ENCODE measurements at places on chromosomes 13 and 19. TPM values are rescaled to one million over a fixed set of nuclear protein-coding genes. Genes with fewer than 3 reads are reported as not detected.

The TMEM221 gene
- not detected for total RNA-seq

The PALM gene
- total RNA-seq = not detected

The ISOC2 gene
- total RNA-seq = 33.7 TPM

The COL5A3 gene
- 0.91 TPM for total RNA-seq

The LYPD3 gene
- total RNA-seq = 1.2 TPM

GRCh38 chr19:2722541-2723344, 1.6 kb upstream of the DIRAS1 start:
- DNase-seq = no peak

GRCh38 chr13:70051531-70051930, 56.1 kb upstream of the ATXN8OS start:
- DNase-seq = no peak

GRCh38 chr19:16148443-16149229, 5.2 kb downstream of the HSH2D start:
- no peak for DNase-seq

DNA sequence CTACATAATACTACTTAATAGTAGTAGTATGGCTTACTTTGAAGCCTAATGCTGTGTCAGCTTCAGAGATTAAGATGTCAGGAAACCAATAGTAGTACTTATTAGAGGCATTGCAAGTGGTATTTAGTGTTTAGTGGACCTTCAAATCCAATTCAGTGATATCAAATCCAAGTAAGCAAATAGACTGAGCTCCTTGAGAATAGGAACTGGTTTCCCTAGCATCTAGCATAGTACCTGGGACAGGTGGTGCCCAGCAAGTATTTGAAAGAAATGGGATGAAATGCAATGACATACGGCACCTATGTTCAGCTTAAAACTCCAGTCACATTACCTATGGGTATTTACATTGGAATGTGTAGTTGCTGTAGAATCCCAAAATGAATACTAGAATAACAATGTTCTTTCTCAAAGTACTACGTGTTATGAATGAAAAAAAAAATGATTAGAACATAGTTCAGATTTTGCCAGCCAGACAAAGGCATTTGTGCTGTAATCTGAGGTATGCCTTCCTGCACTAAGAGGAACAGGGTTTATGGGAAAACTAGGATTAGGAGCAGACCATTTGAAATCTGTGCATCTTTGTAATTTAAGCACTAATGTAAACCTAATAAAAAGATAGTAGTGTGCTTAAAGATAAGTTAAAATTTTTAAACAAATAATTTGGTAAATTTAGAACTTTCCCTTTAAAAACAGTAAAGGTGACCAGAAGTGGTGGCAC, 17.1 kb downstream of the LSM14A start:
- DNase-seq = no peak

GRCh38 chr19:49932041-49932451, 2.7 kb upstream of the NUP62 start:
- no peak for DNase-seq

GRCh38 chr13:30421093-30422053, 920 bp upstream of the UBE2L5 start:
- DNase-seq = no peak

- no peak for DNase-seq
Observed at GRCh38 chr13:30303269-30303668, 4.1 kb downstream of the KATNAL1 start.

DNA sequence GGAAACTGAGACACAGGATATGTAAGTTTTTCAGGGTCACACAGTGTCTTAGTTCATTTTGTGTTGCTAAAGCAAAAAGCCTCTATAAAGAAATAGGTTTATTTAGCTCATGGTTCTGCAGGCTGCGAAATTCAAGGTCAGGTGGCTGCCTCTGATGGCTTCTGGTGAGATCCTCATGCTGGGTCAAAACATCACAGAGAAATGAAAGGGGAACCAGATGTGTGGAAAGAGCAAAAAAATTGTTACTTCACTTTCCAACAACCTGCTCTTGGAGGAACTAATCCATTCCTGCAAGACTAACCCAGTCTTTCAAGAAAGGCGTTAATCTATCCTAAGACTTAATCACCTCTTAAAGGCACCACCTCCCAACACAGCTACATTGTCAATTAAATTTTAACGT, 64.2 kb upstream of the UBL3 start:
- DNase-seq = no peak

GRCh38 chr19:7447648-7448047, 41.2 kb downstream of the PEX11G start:
- DNase-seq = no peak

GRCh38 chr19:17391371-17392151, 2.4 kb downstream of the CCDC194 start:
- DNase-seq = no peak

- no peak for DNase-seq
Observed at GRCh38 chr13:52806029-52806428, 42.4 kb downstream of the PCDH8 start.

DNA sequence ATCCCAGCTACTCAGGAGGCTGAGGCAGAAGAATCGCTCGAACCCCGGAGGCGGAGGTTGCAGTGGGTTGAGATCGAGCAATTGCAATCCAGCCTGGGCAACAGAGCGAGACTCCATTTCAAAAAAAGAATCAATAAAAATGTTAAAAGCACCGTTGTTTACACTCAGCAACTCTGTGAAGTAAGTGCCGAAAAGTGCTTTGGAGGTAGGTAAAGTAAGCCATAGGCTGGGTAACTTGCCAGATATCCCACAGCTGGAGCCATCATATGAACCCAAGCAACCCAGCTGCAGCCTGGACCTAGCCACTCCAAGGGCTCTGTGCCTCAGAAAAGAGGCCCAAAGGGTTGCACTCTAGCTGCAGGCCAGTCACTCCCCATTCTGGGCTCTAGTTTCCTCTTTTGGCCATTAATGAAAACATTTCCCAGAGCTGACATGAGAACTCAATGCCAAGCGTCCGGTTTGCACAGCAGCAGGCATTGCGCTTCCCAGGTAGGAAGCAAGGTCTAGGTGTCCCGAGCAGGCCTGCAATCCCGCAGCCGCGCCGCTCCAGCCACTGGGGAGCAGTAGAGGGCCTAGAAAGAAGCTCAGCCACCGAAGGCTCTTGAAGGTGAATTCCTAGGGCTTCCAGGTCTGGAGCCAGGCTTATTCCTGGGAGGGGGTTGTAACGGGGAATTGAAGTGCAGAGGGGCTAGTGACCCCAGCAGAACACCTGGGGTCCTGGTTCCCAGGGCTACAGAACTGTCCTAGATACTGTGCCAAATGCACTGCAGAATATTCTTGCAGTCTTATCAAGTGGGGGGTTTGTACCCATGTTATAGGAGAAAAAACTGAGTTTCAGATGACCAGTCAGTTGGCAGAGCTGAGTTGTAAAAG, 4.1 kb upstream of the CD79A start:
- DNase-seq = peak; percentile 54

GRCh38 chr13:91406619-91407018, 8.2 kb downstream of the GPC5 start:
- no peak for DNase-seq

GRCh38 chr13:71806886-71807285, 60.1 kb downstream of the DACH1 start:
- DNase-seq = no peak

- no peak for DNase-seq
Observed at GRCh38 chr19:41555748-41556147, 20.2 kb upstream of the CEACAM21 start.

DNA sequence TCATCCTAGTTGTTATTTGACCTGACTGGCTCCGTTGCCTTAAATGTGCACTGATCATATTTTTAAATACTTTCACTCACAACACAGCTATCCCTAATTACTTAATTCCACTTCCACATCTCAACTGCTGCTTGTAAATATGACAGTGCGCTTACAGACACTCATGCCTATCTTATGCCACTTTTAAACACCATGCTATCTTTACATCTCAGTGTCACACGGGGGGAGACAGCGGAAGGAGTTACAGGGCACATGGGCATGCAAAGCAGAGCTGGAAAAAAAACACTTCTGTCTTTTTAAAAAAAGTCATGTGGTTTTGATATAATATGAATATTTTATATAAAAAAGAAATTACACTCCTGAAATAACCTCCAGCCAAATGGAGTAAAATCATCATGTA, 44.1 kb downstream of the SMAD9 start:
- DNase-seq = no peak

GRCh38 chr13:110251193-110251819, 55.7 kb downstream of the COL4A1 start:
- no peak for DNase-seq

GRCh38 chr19:57099199-57099661, 20.6 kb upstream of the USP29 start:
- DNase-seq = peak; percentile 25

DNA sequence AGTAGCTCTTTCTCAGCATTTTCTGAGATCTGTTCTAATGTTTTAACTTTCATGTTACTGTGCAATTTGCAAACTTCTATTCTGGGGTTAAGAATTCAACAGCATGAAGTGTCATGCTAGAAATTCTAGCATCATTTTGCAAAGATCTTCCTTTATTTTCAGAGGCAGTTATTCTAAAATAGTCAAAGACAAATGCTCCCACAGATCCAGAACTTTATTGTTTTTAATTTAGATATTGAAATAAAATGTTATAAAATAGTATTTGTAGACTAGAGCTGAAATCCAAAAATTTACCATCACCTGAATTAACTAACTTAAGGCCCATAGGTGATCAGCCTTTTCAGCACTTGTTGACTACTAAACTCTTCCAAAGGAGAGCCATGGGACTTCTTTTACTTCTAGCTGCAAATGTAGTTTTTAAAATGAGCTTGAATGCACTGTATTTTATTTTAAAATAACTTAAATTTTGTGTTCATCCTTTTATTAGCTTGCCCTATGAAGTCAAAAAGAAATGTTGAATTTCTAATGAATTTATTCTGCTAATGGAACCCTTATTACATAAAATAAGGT, 3.2 kb downstream of the MAB21L1 start:
- DNase-seq = no peak

- no peak for DNase-seq
Observed at GRCh38 chr13:55566334-55566733, 1574.4 kb upstream of the PRR20A start.

GRCh38 chr13:94154367-94154766, 325.1 kb downstream of the DCT start:
- DNase-seq = no peak

DNA sequence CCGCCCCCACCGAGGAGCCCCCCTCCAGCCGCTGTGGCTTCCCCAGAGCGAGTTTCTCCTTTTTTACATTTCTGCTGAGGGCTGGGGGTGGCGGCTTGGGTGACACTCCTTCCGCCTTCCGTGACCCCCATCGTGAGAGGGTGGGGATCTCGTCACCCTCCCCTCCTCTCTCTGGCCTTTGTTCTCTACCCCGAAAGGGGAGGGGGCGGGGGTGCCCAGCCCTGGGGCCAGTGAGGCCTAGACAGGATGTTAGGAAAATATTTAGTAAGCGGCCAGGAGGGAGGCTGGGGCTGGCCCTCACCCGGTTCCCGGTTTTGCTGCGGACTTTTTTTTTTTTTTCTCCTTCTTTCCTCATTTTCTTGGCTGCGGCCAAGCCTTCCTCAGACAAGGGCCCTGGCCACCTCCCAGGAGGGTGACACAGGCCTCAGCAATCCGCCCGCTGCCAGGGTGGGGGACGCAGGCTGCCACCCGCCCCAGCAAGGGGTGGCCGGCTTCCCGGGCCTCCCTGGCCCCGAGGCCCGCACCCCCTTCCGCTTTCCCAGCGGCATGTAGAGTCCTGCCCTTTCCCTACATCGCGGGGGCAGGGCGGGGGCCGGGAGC, 3.9 kb downstream of the MIDN start:
- DNase-seq = peak; percentile 77

DNA sequence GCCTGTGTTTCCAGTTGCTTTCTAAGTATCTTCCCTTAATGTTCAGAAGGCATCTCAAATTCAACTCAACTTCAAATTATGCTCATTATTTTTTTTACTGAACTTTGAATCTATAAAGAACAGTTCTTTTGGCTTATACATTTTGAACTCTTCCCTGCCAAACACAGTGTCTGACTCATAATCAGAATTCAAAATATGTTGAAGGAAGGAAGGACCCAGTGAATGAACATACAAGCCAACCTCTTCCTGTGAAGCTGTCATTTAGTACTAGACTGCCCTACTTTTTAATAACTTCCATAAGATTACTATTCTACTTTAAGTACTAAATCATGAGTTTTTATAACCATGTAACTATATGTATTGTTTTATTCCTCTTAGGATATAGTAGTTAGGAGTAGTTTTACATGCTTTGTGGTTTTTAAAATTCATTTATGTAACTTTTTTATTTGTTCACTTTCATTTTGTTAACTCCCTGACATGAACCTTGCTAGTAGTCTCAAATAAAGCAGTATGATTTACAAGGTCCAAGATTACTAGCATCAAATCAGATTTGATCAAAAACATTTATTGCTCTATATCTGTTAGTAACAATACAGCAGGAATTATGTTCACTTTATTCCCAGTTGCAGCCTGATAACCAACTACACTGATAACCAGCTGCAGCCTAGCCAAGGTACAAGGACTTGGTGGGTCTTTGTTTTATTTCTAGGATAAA, 6.4 kb downstream of the NUDT15 start:
- no peak for DNase-seq

GRCh38 chr19:7619671-7620441, 9.5 kb downstream of the XAB2 start:
- DNase-seq = no peak

Measured in CD8-positive, alpha-beta memory T cell (primary cell).